Stimulated activated CD4-positive, alpha-beta T cell treated with anti-CD3 and anti-CD28 coated beads, Interleukin-4, amount 100 ng/mL, for 1 hour (primary cell): ENCODE measurements at places on chromosomes 6 and 20.

DNA sequence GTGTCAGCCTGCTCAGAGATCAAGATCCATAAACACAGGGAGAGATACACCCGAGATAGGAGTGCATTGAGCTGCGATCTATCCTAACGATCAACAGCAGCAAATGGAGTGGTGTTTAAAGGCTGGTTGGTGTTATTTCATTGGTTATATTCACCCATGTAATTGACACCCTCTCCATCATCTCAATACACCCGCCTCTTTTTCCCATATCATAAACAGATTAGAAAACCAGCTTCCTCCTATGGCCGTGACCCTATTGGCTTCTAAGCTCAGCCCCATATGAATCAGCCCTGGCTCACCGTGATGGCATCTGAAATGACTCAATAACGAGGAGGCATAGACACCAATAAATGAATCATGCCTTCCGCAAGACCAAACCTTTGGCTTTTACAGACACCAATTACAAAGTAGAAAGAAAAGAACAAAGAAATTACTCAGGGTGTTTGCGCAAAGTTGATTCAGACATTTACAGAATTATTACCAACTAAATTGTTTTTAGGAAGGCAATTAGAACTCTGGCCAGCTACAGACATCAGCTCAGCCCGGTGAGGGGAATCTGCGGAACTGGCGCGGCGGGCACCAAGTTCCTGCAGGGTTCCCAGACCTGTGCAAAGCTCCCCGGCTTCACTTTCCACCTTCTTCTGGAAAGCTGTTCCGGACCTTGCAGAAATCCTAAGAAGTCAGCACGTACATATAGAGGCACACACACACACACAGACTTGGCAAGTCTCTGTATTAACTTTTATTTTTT, 11.5 kb downstream of the PMEPA1 start:
- DNase-seq: peak; percentile 63

DNA sequence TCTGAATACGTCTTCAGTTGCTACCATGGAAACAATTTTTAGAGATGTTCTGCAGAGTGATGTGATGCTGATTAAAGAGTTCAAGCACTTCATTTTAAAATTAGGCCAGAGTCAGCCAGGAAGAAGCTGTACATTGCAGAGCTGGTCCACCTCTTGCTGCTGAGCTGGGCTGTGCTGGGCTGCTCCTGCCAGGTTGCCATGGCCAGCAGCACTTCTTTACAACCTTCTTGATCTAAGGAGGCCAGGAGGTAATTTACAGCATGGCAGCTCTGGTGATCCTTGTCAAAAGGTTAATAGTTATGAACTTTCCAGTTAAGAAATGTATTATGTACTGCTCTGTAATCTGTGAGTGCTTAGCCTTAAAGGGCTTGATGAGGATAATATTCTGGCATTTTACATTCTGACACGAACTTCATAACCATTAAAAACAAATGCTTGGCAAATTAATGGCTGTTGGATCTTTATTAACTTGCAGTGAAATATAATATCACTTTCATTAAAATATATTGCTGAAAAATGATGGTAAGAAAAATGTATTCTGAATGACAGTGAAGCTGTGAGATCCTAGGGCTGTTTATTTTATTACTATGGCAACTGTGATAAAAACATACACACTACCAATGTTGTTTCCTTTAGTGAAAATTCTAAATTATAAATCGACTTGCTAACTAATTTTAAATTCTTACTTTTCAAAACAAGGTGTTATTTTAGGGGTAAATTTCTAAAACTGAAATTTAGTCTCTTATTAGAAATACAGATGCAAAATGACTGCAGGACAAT, 259.7 kb downstream of the RFPL4B start:
- no peak for DNase-seq

DNA sequence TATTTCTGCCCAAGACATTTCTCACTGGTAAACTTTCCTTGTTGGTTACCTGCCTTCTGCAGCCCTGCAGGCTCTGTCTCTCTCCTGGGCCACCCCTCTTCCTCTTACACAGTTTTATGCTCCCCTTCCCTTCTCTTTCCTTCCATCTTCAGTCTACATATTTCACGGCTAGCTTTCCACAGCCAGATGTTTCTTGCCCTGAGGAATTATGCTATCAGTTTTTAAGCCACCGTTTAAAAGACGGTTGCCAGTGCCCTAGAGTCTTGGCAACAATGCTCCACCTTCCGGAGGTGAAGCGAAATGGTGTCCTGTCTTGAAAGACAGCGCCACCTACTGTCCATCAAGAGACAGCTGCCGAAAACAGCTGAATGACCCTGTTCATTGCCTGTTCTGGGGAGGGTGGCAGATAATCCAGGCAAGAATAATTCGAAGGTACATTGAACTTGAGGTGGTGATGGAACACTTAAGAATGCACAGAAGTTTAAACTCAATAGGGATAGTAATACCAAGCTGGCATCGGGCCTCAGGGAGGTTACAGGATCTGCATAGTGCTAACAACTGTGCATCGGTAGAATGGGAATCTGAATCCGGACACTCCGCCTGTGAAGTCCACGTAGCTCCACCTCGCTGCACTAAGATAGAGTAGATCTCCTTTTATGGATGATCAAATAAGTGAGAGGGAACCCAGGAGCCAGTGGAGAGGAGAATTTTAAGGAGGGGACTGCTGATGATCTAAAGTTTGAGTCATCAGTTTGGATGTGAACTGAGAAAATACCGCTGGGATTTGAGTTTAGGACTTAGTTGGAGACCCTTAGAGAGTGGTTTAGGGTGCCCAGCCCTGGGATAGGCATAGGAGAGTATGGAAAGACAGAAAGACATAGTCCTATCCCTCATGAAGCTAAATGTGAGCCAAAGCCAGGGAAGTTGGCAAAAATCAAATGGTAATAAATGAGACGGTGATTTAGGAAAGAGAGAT, 4.8 kb upstream of the TRIM40 start:
- peak; percentile 46 for DNase-seq

- DNase-seq: no peak
These were observed 22.0 kb upstream of the DDR1 start for GRCh38 chr6:30862156-30862875.

GRCh38 chr6:126949786-126950185, 168.7 kb upstream of the RSPO3 start:
- DNase-seq: no peak

DNA sequence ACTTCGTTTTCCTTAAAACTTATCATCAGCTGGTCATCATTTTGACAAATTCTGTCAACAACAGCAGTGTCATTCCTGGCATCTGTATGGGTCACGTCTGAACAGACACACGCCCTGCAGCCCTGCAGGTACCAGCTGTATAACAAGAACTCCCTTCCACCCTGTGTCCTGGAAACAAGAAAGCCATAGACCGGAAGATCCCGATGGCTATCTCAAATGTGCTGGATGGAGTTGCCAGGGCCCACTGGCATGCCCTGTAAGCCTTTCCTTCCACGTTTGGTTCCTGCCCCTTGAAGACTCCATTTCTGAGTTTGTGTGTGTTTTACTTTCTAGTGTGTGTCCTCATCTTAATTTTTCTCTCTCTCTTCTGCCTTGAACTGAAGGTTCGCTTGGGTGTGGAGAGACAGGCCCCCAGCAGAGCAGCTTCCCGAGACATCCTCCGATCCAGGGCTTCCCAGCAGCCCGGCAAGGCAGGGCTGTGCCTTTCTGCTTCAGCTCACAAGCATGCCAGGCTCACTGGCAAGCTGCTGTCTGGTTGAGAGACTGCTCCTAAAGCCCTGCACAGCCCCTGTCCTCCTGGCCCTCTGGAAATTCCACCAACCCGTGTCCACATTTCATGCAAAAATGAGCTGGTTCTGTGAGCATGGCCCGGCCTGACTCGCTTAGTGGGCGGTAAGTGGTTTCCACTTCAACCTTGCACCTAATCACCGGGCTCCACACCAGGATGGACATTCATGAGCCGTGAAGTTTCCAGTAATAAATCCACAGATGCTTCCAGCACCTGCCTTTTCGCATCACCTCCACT, 8.7 kb downstream of the GFRA4 start:
- no peak for DNase-seq

- no peak for DNase-seq
These were observed 33.8 kb upstream of the HLA-G start for GRCh38 chr6:29793796-29794195.

- no peak for DNase-seq
These were observed 276.7 kb downstream of the PLCB1 start for GRCh38 chr20:8408587-8409307.

- DNase-seq: peak; percentile 8
These were observed 66.4 kb upstream of the PDE10A start for GRCh38 chr6:165729307-165729936.

GRCh38 chr6:159688266-159688905, 4.7 kb downstream of the SOD2 start:
- DNase-seq: no peak

DNA sequence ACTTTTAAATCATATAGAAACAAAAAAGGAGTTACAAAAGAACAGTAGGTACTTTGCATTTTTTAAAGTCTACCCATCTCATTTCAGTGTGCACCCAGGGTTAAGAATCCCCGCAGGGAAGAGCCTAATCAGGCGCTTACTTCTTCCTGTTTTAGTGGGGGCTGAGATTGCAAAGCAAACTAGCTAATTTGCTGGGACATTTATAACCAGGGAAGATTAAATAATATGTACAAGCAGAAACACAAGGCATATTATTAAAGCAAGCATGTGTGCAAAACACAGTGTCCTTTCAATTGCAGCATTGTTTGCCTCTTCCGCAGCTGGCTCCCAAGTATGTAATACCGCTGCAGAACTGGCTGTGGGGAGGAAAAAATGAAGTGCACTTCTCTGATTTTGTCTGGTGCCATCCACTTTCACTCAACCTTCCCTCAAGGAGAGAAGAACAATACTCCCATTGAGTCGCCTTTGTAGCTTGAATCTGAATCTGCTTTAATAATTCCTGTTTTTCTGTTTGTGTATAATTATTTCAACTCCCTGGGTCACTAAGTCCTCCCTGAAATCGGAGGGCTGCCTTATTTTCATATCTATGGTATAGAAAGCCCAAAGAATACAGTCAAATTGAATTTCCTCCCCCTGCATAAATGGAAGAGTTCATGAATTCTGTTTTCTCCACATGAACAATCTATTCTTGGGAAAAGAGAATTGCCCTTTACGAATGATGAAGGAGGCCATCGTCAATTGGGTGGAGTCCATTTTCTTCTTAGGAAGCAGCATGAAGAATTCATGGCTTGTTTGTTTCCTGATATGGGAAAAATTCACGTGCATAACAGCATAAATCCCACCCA, 23.3 kb upstream of the BCAS1 start:
- no peak for DNase-seq

DNA sequence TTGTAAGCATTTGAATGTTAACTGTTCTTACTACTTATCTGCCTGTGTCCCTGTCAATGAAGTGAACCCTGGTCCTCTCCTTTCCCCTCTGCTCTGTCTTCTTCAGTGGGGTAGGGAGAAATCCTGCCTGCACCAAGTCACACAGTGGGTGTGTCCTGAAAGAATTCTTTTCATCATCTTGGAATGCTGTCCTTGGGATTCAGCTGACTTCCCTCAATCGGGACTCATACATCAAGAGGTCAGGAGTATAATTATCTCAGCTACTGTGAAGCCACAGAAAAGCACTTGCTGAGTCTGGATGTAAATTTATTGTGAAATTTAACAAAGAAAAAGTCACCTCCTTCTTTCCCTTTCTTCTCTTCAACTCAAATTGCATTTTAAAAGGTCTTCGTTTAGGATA, 328.5 kb downstream of the SOX4 start:
- no peak for DNase-seq

GRCh38 chr6:1363298-1363697, 26.1 kb upstream of the FOXF2 start:
- DNase-seq: no peak

DNA sequence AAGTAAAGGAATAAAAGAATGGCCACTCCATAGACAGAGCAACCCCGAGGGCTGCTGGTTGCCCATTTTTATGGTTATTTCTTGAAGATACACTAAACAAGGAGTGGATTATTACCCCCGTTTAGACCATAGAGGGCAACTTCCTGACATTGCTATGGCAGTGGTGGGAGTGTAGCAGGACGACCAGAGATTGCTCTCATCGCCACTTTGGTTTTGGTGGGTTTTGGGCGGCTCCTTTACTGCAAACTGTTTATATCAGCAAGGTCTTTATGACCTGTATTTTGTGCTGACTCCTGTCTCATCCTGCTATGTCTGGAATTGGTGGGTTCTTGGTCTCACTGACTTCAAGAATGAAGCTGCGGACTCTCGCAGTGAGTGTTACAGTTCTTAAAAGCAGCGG, 78.7 kb downstream of the C6orf52 start:
- DNase-seq: no peak

DNA sequence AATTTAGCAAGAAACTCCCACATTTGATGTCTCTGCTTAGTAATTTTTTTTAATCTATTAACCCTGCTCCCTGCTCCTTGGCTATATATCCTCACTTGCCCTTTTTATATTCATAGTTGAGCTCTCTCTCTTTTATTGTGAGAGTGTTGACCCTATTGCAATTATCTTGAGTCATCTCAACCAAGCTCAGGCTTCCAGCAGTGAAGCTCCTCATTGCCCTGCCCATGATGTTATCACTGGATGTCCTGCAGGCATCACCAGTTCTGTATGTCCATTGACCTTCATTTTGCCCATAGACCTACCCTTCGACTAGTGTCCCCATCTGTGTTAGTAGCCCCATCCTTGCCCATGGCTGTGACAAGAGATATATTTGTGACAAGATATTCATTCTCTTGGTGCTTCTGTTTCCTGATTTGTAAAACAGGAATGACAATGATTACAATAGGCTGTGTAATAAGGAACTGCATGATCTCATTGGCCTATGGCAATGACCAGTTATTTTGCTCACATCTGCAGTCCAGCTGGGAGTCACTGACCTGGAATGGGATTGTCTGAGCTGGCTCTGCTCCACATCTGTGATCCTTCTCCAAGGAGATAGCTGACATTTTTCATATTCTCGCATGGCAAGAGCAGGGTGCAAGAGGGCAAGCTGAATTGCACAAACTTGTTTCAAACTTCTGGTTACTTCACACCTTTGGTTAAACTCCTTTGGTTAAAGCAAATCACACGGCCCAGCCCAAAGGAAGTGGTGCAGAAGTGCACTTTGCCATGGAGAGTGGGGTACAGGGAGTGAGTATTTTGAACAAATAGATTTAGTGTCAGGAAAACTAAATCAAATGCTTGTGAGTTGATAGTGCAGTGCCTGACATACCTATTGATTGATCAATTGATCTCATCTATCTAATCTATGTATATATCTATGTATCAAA, 47.7 kb upstream of the CST5 start:
- DNase-seq: no peak

- no peak for DNase-seq
These were observed 238.5 kb downstream of the FARS2 start for GRCh38 chr6:5499644-5500306.

DNA sequence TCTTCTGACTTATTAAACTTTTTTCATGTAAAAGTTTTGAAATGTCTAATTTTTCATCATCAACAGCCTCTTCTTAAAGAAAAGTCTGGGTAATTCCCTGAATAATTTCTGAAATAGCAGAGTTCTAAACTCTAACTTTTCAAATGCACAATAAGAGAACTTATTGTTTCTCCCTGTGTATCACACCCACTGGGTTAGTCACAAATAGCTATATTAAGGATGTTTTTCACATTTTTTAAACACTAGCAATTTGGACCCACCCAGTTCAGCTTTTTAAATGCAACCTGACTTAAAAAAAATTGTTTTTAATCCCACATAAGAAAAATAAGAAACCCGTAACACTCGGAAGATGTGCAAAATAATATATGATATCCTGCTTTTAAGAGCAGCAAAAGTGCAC, 61.4 kb upstream of the UTRN start:
- DNase-seq: no peak
